WTC11 (cell line): ENCODE measurements at places on chromosomes 7 and 10. TPM values are rescaled to one million over a fixed set of nuclear protein-coding genes. Genes with fewer than 3 reads are reported as not detected.

GRCh38 chr10:110420401-110421193 lies 77.1 kb upstream of the DUSP5 start:
- no peak for DNase-seq

- DNase-seq = no peak
Measured at GRCh38 chr10:79382491-79382941, 35.2 kb downstream of the PPIF start.

The CUBN gene
- total RNA-seq = 0.18 to 0.46 TPM (median 0.27 TPM) in 3 replicates

GRCh38 chr10:119750391-119751230 lies 24.8 kb downstream of the INPP5F start:
- peak; percentile 71 for DNase-seq

The KCNMA1 gene
- total RNA-seq = 4.1 to 7.3 TPM (median 5.3 TPM) in 3 replicates

- no peak for DNase-seq
Measured at GRCh38 chr7:42478717-42479116, 241.7 kb upstream of the GLI3 start.

- no peak for DNase-seq
Measured at GRCh38 chr10:125149036-125149679, 11.2 kb downstream of the CTBP2 start.

- no peak for DNase-seq
Measured at GRCh38 chr7:34309116-34309515, 348.9 kb upstream of the NPSR1 start.

DNA sequence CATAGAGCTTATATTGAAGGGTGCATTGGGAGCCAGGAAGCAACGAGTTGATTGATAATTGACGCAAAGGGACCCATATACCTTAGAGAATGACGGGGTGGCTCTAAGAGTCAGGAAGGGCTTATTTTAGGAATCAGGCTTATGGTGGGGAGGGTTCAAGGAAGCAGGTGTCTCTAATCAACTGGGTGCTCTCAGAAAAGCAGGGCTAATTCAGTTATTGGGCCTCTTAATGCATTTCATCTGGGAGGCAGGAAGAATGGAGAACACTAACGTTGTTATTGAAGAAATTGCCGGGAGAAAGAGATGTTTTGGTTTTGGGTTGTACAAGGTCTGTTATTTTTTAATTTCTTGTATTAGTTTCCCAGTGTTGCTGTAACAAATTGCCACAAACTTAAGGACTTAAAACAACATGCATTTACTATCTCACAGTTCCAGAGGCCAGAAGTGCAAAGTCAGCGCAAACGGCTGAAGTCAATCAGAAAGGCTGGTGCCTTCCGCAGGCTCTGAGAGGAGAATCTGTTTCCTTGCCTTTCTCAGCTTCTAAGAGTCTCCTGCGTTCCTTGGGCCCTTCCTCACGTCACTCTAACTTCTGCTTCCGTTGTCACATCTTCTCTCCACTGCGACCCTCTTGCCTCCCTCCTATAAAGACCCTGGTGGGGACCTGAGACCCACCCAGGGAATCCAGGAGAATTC lies 328.4 kb upstream of the C7orf33 start:
- no peak for DNase-seq

GRCh38 chr10:13072339-13072738 lies 27.6 kb upstream of the OPTN start:
- DNase-seq = no peak

The TMEM196 gene
- 0.11 to 0.42 TPM (median 0.16 TPM) in 3 replicates for total RNA-seq

DNA sequence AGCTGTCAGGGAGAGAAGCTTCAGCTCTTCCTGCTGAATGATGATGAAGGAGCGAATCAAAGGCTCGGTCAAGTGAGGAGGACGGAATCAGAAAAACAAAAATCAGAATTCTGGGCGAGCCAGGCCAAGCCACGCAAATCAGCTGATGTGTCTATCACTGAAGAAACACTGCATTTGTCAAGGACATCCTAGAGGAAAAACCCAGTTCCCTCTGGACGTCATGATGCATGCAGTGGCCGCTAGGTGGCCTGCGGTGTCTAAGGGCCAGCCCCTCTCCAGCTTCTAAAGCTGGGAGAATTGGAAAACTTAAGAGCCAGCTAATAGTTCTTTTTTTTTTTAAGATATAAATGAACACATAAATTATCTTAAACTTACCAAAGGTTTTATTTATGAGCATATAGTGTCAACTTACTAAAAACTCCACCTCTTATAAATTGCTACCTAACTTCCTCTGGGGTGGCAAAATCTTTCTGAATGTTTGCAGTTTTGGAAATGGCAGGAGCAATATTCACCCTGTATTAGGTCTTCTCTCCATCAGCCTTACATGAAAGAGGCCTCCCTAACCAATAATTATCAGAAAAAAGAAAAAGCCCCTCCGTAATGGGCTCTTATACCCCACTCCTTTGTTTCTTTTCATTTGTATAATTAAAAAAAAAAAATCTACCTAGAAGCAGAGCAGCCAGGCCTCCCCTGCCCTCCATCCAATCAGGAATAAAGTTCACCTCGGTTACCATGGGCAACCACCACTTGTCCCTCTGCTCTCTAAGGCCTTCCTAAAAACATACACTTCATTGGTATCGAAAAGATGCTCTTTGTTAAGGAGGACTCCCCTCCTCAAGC lies 186.8 kb downstream of the USP6NL start:
- peak; percentile 71 for DNase-seq

DNA sequence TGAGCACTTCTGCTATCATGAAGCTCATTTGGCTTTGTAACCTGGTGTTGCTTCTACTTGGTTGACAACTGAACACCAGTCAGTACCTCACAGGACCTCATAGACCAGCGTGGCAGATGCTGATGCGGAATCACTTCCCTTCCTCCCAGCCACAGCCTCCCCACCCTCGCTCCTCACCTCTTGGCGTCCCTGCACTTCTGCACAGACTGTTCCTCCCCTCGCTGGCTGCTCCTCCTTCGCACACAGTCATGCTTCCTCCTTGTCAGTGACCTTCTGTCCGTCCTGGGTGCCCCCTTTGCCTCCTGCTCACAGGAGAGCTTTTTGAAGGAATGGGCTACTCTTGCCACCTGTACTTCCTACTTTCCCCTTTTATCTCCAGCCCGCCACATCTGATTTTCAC lies 61.4 kb upstream of the CTBP2 start:
- no peak for DNase-seq

DNA sequence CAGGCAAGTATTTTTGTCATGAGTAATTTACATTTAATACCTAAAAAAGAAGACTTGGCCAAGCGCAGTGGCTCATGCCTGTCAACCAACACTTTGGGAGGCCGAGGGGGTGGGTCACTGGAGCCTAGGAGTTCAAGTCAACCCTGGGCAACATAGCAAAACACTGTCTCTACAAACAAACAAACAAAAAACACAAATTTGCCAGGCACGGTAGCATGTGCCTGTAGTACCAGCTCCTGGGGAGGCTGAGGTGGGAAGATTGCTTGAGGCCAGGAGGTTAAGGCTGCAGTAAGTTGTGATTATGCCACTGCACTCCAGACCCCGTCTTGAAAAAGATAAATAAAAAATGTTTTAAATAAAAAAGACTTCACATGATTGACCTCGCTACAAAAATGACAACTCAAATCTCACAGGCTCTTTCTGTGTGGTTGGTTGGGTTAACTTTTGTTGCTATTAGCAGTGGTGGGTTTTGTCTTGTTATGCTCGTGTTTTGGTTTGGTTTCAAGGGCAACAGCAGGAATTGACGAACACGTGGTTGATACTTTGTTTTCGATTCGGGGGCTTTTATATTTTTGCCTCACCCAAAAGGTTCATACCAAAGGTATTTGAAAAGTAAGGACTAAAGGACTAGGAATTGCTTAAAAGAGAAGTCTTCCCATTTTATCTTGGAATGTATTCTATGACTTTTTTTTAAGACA lies 227.2 kb upstream of the MKLN1 start:
- no peak for DNase-seq

GRCh38 chr10:11140963-11141362 lies 123.3 kb downstream of the CELF2 start:
- no peak for DNase-seq

- no peak for DNase-seq
Measured at GRCh38 chr10:131618587-131619267, 282.1 kb upstream of the PPP2R2D start.

DNA sequence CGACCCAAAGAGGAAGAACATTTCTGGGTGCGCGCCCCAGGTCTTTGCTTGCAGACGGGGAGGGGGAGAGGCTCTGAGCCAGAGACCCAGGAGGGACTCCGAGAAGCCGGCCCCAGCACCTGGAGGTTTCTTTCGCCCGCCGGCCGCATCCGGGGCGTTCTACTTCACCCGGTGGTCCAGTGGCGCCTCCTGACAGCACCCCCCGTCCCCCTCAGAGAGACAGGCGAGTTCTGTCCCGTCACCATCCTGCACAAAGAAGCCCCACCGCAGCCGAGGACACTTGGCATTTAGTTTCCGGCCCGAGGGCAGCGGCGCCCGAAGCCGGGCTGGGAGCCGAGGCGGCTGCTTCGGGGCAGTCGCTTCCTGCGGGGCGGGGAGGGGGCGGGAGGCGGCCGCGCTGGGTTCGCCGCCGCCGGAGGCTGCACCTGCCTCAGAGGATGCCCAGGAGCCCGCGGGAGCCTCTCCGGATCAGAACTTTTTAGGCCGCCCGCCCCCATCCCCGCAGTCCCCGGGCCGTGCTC lies at the start of gene TMEM178B:
Gene TMEM178B (plus strand): TSS at position 424 of the 521 bp plus-strand sequence.
- DNase-seq = no peak

The TWIST1 gene
- total RNA-seq = 0.23 to 0.37 TPM in 2 of 3 replicates, not detected in the other

The SPACDR gene
- total RNA-seq = 0.33 to 0.48 TPM (median 0.39 TPM) in 3 replicates

DNA sequence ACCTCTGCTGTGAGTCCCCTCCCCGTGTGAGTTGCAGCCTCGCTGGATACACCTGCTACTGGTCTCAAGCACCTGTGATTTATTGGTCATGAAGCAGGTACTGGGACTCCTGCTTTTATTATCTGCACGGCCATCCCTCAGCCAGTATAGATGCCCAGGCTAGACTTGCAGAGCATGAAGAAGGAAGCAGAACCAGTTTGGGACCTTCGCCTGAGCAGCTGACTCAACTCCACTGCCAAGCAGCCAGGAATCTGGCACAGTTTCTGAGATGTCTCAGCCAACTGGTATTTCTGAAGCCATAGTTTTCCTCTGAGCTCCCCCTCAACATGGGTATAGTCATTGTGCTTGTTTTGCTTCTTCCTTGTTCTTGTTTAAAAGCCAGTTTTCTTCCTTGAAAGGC lies 28.0 kb upstream of the SLC39A12 start:
- no peak for DNase-seq

- DNase-seq = no peak
Measured at GRCh38 chr7:128010391-128011127, 20.7 kb downstream of the LRRC4 start.

DNA sequence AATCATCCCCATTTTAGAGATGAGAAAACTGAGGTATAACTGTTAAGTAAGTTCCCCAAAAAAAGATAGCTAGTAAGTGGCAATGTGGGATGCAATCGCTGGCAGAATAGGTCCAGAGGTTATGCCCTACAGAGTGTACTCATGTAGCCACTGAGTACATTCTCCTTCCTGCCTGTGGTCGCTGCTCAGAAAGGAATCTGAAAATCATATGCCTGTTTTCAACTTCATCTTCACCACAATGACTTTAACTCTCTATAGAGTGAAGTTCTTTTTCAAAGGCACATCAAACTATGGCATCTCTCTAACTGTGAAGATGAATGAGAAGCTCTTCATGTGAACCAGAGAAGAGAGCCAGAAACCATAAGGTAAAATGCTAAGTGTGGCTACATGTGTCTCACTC lies 162.2 kb upstream of the SLC25A13 start:
- DNase-seq = no peak

DNA sequence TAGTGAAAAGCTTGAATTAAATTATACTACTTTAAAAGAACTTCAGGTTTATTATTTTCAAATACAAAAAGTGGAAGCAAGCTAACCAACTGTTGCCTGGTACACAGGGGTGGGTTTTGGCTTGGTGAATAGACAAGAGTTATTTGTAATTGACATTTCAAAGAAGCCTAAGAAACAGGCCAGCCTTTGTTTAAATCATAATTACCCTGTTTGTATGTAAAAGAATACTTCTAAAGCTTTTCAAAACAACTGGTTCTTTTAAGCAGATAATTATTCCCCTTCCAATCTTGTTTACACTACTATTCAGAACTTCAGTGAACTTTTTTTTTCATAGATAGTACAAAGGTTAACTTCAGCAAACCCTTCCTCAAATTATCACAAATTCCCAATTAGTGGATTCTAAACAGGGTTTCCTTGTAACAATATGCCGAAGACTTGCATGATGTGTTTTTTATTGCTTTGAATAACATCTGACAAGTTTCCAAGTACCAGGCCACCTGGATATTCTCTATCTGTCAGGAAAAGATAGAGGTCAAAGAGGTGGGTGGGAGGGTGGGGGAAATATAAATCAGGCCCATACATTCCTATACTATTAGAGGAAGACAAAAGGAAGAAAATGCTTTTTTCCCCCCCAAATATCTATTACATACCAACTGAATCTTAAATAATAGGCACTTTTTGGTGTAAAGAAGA lies 20.4 kb downstream of the SSMEM1 start:
- no peak for DNase-seq

- DNase-seq = no peak
Measured at GRCh38 chr7:39240864-39241263, 263.2 kb downstream of the POU6F2 start.

The NKX2-3 gene
- total RNA-seq = not detected in 3 replicates

The CALD1 gene
- 120 to 147 TPM (median 127 TPM) in 3 replicates for total RNA-seq

The GOLGA7B gene
- 0.07 to 0.24 TPM (median 0.07 TPM) in 3 replicates for total RNA-seq

- no peak for DNase-seq
Measured at GRCh38 chr10:76735866-76736265, 901.7 kb downstream of the KCNMA1 start.

The CADPS2 gene
- 10.2 to 12.2 TPM (median 11.5 TPM) in 3 replicates for total RNA-seq

The TSPAN13 gene
- 30.4 to 32.7 TPM (median 32.0 TPM) in 3 replicates for total RNA-seq

- no peak for DNase-seq
Measured at GRCh38 chr10:93992400-93993030, 1.2 kb upstream of the PLCE1 start.

DNA sequence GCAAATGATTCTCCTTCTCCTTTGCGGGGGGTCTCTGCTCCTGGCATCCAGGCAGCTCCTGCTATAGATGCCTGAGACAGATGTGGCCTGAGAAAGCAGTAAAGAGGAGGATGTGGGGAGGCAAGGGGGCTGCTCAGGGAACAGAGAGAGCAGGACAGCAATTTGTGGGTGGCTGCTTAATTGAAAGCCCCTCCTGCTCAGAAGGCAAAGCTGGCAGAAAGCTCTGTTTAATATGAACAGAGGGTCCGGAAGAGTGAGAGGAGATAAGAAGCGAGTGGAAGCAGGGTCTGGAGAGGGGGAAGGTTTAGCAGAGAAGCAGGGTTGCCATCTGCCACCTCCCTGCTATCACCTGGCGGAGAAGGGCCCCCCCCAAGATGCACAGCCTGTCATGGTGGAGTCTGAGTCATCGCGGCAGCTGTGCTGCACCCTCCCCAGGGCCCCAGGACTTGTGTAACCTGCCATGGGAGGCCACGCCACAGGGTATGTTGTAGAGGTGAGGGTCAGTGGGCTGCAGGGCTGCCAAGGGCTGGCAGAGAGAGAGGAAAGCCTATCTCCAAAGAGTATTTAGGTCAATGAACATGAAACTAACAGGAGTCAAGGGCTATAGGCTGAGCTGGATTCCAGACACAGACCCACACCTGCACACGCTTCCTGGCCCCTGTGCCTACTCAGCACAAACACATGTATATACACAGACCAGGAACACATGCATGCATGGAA lies 1109.8 kb upstream of the AUTS2 start:
- DNase-seq = no peak

- no peak for DNase-seq
Measured at GRCh38 chr7:111324228-111324627, 233.3 kb downstream of the LRRN3 start.
